ENCODE measurements at places on chromosomes 2 and 18.

DNA sequence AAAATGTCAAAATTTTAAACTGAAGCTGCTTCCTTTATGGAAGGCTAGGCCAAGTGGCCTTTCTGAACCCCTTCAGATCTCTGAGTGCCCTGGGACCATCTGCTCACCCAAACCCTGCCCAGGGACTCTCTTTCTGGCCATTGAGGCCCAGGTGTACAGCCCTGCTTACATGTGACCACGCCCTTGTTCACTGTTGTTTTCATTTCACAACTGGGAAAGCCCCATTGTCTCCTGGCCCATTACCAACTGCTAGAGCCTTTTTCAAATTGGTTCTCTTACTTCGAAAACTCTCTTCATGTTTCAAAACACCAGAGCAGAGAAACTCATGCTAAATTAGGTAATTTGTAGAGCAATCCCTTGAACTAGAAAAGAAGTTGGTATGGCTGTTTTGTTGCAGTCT lies 219.5 kb upstream of the TANK start:
- DNase-seq = no peak

DNA sequence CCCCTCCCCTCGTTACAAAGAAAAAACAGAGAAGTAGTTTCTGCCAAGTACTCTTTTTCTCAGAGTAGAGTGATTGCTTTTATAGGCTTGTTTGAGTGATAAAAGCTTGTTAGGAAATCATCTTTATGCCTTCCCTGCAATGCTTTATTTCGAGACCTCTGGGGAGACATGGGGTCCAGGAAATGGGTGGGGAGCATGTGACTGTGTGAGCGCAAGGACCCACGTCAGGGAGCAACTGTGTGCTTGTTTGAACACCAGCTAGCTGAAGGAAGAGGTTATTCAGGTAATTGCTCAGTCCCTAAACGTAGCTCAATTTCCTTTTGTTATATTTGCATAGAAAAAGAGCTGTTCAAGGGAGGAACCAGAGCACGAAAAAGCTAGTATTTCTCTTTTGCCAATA lies 187.3 kb downstream of the FAM210A start:
- DNase-seq = peak; percentile 19

DNA sequence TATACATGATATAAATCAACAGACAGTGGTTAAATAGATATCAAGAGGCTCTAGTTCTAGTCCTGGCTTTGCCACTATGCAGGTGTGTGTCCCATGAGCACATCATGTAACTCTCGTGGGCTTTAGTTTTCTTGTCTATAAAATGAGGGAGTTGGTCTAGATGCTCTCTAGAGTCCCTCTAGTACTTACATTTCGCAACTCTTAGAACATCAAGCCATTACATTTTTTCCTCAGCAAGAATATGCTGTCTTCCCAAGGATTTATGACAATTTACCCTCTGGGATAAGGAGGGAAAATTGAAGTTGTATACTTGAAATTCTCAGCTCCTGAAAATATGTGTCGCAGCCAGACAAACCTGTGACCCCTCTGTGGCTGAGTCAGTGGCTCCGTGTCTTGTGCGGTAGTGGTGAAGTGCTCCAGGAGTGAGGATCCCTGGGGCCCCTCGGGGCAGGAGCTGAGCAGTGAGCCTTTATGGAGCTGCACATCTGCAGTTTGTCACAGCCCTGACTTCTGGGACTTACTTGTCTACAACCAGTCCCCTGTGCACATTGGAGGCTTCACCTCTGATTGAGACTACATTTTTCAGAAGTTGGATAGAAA lies 6.8 kb downstream of the PKP4 start:
- DNase-seq = no peak

GRCh38 chr18:63063171-63063570 lies 256.4 kb downstream of the BCL2 start:
- DNase-seq = no peak

- no peak for DNase-seq
Observed at GRCh38 chr18:39959839-39960238, 1995.2 kb upstream of the PIK3C3 start.

DNA sequence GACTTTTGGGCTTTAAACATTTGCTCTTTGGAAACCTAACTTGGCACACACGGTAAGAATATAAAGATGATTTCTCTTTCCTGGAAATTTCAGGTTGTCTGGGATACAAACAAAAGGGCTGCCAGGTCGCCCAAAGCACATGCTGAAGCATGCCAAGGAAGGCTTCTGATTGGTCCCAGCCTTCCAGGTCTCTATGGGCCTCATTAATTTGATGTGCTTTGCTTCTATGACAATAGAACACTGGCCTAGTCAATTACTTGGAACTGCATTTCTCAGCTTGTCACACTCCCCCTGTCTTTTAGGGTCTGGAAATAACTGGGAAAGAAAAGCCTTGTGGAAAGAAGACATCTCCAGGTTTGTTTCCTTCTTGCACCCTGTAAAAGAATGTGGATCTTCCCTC lies 228.9 kb downstream of the ADCYAP1 start:
- no peak for DNase-seq

DNA sequence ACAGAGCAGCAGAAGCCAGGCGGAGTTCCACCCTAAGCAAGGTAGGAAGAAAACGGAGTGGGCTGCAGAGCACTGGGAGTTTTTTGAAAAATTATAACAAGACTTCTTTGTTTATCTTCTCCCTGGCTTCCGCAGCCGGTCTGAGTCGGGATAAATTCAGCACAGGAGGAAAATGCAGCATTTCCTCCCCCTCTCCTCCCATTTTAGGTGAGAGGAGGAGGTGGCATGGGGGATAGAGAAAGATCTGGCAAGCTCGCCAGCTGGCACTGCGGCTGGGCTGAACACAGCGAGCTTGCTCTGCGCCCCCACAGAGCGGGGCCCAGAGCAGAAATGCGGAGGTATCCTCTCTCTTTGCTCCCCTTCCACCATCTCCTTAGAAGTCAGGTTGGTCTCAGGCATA lies 17.7 kb upstream of the CHRNA1 start:
- no peak for DNase-seq

- DNase-seq = no peak
Observed at GRCh38 chr2:236049981-236050380, 118.2 kb downstream of the GBX2 start.

DNA sequence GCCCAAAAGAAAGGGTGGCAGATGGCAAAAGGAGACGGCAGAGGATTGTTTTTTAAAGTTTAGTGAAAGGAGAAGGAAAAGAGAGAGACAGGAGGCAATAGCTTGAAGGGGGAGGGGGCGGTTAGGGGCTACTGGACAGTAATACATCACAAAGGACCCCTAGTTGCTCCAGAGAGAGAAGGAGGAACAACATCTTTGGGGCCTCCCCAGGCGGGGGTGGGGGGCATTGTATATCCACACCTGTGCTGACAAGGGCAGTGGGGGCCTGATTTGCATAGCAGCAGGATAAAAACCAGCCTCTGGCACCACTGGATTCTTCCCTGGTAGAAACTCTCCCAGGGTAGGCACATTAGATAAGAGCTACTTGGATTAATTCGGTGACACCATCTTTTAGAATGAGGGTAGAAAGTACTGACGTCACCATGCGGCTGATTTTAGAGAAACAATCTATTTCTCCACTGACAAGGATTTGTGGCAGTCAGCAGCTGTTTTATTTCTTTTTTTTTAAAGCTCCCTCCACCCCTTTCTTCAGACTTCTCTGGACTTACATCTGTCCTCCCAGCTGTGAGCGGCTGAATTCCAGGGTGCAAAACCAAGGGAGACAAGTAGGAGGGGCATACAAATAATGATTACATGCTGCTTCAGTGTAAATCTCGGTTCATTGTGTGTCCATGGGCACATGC lies 199.8 kb upstream of the NRP2 start:
- DNase-seq = no peak

DNA sequence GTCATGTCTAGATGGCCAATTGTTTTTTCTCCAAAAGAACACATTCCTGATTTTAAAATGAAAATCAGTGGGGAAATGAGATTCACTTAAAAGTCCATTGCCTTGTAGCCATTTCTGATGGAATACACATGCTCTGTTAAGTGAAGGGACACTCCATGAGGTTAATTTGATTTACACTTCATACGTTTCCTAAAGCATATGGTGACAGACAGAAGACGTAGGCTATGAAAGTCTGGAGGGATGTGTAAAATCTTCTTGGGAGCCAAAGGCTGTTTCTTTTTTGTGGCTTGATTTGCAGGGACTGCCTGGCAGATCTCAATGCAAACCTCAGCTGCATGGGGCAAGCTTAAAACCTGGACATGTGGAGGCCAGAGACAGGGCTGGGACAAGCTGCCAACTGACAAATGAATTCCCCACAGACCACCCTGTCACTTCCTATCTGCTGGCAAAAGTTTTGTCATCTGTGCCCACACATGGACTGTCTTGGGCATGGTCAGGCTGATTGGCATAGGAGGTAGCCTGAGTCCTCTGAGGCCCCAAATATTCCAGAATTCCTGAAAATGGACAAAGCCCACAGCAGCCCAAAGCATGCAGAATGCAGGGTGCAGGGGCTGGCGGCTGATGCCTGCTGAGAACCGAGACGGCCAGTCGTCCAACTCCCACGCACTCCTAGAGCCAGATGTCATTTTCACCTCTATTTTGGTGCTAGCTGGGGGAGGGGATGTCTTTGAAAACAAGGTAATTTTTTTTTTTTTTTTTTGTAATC lies 73.9 kb downstream of the SDC1 start:
- no peak for DNase-seq

DNA sequence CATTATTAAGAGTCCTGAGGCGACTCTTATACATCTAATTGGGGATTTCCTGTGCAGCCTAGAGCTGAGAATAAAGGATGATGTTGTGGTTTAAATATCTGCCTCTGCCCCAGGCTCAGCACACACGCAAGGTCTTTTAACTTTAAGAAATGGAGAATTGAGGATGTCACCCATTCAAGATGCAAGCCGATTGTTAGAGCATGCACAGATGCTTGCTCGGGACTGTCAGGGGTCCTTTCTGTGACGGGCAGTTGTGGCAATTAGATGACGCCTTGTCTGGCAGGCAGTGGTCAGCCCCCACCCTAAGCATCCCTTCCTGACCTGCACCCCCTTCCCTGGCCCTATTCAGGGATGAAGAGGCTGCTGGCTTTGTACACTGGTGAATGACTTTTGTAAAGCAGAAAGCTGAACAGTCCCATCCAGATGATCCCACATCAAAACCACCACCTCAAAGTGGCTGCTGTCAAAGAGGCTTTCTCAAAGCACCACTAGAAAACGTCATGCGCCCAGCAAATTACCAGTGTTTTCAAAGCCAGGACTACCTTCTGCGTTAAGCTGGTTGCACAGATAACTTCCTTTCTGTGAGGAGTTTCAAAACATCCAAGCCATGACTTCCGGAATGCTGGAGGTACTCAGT lies 23.7 kb downstream of the FAM178B start:
- peak; percentile 57 for DNase-seq

DNA sequence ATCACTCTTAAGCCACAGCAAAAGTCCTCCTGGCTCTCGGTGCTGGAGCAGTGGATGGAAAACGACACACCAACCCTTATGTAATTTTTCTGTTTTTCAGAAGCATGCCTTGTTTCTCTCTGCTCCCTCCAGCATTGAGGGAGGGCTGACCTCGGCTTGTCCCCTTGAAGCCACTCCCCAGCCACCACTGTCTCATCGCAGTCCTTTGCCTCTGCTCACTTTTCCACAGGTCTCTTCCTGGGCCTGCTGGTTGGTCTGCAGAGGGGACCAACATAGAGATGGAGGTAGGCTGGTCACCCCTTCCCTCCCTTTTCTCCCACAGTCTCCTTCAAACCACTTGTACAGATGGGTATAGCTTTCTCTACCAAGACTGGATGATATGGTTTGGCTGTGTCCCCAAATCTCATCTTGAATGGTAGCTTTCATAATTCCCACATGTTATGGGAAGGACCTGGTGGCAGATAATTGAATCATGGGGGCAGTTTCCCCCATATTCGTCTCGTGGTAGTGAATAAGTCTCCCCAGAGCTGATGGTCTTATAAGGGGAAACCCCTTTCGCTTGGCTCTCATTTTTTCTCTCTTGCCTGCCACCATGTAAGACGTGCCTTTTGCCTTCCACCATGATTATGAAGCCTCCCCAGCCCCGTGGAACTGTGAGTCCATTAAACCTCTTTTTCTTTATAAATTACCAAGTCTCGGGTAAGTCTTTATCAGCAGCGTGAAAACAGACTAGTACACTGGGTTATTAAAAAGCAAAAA lies 14.3 kb upstream of the RIOK3 start:
- no peak for DNase-seq

DNA sequence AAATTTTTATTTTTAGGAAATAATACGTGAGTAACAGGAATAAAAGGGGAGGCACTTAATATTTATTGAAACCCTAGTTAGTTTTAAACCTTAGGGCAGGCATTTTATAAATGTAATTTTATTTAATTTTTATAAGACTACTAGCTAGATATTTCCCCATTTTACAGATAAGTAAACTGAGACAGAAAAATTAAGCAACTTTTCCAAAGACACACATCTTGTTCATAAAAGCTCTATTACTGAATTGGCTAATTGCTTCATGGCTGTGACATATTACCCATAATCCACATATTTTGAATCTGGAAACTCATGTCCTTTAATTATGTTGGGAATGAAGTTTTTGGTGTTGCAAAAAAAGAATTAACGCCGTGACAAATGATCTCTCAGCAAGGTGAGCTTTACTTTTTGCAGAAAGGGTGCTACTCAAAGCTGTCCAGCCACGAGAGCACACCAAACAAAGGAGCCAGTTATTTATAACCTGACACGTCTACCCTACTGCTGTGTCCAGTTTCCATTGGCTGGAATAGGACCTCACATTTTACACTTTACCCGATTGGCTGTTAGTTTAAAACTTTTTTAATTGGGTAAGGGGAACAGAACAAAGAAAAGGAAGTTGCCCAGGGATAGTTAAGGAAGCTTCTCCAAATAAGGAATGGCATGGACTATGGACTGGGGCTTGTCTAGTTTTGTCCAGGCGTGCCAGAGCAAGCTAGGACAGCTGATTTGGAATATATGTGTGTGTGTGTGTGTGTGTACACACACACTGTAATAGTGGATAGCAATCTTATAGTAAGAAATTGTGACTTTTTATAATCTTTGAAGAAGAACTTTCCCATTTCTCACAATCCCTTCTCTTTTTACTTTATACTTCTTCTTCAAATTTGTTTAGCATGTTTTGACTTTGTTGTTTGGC lies 54.2 kb downstream of the COMMD1 start:
- no peak for DNase-seq

GRCh38 chr2:235218486-235218907 lies 266.7 kb downstream of the SH3BP4 start:
- no peak for DNase-seq

- no peak for DNase-seq
Observed at GRCh38 chr2:180630756-180631155, 349.6 kb upstream of the UBE2E3 start.

GRCh38 chr2:62286089-62286785 lies 90.3 kb downstream of the B3GNT2 start:
- no peak for DNase-seq

- DNase-seq = no peak
Observed at GRCh38 chr18:26621161-26622026, 73.0 kb upstream of the KCTD1 start.

- no peak for DNase-seq
Observed at GRCh38 chr2:60602388-60602787, 48.9 kb upstream of the BCL11A start.

DNA sequence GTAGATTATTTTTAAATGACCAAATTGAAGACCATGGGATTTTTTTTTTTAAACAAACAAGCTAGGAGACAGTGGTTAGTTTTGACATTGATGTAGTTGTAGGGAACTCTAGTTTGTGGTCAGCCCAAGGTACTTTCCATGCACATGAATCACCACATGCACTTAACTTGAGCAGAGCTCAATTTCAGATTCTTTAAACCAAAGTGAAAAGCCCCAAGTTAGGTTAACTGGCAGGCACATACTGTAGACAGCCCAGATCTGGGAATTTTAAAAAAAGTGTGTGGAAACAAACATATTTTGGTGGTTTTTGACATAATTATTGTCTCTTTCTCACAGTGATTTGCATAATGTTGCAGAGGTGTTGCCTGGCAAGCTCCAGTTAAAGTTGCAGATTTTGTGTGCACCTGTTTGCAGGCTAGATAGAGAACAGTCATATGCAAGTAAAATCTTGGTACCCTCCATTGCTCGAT lies 88.4 kb downstream of the BCL2L11 start:
- no peak for DNase-seq
